ENCODE measurements at places on chromosomes 7 and 10.

GRCh38 chr7:70135656-70136055 lies 537.4 kb downstream of the AUTS2 start:
- no peak for DNase-seq

GRCh38 chr7:87231258-87231657 lies 11.7 kb upstream of the TMEM243 start:
- DNase-seq, result peak; percentile 44

DNA sequence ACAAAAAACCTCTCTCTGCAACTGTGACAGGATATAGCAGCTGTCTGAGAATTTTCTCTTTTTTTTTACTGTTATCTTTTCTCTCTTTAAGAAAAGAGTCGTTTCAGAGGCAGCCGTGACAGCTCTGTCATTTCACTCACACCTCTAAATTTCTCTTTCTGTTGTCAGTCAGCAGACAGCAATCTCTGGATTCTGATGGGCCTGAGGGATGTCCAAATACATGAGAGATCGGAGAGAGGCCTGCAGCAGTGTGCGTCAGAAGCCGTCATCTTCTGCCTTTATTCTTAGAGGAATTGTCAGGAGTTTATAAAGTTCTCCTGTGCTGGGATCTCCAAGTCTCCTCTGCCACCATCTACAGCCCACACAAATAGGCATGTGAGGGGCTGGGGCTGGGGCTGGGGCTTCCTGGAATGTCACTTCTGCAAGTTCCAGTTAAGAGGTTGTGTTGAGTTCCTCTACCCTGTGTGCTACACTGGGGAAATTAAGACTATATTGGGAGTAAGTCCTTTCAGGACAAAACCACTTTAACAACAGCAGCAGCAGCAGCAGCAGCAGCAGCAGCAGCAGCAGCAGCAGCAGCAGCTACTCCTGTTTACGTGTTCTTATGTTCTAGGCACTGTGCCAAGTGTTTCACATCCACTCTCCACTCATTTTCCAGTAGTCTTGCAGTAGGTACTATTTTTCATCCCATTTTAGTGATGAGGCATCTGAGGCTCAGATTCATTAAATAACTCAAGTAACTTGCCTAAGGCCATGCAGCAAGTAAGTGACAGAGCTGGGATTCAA lies 541.3 kb downstream of the LRMDA start:
- DNase-seq, result peak; percentile 31

DNA sequence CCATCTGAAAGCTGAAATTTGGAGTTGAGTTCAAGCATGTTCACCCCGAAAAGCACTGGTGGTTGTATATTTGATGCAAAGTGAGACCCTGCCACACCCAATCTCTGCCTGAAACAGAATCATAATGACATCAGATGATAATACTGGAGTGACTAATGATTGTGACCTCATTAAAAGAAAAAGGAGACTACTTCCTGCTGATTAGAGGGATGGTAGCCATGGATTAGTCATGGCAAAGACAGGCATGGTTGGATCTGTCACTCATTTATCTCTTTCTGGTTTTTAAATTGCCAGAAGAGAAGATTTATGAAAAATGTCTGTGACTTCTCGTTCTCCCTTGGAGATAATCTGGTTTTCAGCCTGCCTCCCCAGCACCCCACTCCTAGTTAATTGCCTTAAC lies 101.2 kb downstream of the BAMBI start:
- DNase-seq, result no peak

GRCh38 chr7:91913612-91914011 lies 27.1 kb upstream of the AKAP9 start:
- no peak for DNase-seq

- no peak for DNase-seq
Observed at GRCh38 chr10:90889636-90890035, 17.9 kb downstream of the RPP30 start.
